Inflammatory macrophage treated with lipopolysaccharide for 4 hours (primary cell): ENCODE measurements at places on chromosomes 5 and 9.

DNA sequence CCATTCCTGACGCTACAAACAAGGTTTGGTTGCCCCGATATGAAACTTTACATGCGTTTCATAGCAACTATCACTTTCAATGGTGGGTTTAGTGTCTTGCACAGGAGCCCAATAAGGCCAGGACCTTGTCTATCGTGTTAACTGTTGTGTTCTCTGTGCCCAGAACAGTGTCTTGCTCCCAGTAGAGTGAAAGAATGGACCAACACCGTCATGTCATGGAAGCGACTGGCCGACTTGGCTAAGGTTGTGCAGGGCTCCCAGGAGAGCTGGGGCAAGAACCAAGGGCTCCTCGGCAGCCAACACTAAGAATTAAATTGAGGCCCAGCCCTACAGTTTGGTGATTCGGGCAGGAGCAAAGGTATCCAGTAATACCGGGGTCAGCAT lies 498 bp upstream of the ARHGEF37 start:
- no peak for DNase-seq

- peak; percentile 8 for DNase-seq
Observed at GRCh38 chr9:17402309-17402708, 176.6 kb upstream of the SH3GL2 start.

GRCh38 chr9:95574176-95574575 lies 57.4 kb upstream of the PTCH1 start:
- DNase-seq = no peak

- no peak for DNase-seq
Observed at GRCh38 chr5:124581738-124582560, 164.5 kb downstream of the ZNF608 start.

DNA sequence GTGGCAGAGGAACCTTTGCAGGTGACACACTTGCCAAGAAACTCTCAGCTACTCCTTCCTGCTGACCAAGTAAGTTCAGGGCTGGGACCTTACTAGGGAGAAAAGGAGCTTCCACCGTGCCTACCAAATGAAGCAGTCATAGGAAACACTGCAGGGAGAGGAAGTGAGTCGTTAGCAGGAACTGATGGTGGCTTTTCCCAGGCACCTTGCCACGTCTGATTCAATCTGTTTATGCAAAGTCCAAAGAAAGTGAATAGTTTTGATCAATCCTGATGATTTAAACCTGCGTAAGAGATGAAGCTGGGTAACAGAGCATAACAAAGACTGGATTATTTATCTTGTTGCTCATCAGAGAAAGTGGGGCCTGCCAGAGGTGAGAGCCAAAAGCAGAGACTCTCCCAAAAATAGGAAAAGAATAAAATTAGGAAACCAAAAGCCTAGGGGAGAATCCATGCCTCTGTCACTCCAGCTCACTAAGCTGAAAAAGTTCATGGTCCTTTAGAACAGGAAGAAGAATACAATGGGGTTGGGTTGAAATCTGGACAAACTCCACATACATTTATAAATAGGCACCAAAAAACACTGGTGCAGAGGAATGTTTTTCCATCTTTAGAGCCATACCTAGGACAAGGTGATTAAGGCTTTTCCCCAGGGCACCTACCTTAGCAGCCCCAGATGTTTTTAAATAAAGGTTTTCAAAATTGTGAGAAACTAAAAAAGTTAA lies 9.3 kb upstream of the PFDN1 start:
- DNase-seq = peak; percentile 83

DNA sequence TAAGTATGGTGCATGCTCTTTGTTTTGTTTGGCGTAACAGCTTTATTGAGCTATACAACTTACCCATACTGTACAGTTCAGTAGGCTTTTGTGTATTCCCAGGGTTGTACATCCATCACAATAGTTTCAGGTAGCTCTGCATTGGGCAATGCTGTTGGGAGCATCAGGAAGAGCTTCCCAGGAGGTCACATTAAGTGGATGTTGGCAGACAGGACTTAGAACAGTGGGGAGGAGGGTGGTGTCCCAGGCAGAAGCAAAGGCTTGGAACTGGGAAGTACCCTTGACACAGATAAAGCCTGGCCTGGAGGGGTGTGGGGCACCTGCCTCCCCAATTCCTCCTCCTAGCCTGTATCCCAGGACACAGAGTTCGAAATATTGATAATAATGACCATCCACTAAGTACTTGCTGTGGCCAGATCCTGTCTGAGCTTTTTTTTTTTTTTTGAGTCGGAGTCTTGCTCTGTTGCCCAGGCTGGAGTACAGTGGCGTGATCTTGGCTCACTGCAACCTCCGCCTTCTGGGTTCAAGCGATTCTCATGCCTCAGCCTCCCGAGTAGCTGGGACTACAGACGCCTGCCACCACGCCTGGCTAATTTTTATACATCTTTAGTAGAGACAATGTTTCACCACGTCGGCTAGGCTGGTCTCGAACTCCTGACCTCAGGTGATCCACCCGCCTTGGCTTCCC lies 1.3 kb downstream of the BBLN start:
- no peak for DNase-seq

DNA sequence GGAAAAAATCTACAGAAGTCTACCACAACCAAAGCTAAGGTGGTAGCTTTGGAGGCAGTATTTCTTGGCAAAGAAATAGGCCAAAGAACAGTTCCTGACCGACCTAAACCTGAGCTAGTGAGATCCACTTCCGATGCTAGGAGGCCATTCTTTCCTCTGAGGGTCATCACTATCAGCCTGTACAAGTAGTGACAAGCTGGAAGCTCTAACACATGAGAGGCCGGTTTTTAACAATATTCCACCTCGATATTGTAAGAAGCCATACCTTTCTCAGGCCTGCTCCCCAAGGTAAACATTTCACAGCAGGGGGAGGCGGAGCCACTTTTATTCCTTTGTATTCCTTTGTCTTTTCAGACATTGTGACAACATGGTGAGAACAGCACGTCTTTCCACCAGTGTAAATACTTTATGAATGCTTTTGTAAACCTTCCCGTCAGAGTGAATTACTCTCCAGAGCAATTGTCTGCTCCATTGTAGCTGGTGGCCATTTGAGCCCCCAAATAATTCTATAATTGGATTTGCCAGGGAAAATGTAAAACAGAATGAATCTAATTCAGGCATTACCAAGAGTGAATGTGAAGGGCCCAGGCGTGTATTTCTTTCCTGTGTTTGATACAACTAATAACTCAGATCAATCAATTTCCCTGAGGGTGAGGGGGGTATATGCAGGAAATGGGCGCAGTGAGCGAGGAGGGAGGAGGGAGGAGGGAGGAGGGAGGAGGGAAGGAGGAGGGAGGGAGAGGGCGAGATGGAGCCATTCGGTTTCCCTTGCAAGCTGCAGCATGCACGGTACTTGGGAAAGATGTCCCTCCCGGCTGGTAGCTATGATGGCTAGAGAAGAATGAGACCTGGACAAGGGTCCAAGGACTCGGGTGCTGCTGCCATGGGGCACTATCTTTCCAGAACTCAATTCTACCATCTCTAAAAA lies 166.6 kb downstream of the CDK5RAP2 start:
- no peak for DNase-seq

GRCh38 chr9:34465468-34465867 lies 6.9 kb downstream of the DNAI1 start:
- DNase-seq = no peak
